Stimulated activated CD4-positive, alpha-beta T cell treated with anti-CD3 and anti-CD28 coated beads, Interleukin-12 subunit alpha, Interleukin-12 subunit beta, amount 100 ng/mL, for 24 hours (primary cell): ENCODE measurements at places on chromosomes 6 and 20.

- DNase-seq, result no peak
These were observed 7.6 kb upstream of the TREML2 start for GRCh38 chr6:41208439-41209106.

DNA sequence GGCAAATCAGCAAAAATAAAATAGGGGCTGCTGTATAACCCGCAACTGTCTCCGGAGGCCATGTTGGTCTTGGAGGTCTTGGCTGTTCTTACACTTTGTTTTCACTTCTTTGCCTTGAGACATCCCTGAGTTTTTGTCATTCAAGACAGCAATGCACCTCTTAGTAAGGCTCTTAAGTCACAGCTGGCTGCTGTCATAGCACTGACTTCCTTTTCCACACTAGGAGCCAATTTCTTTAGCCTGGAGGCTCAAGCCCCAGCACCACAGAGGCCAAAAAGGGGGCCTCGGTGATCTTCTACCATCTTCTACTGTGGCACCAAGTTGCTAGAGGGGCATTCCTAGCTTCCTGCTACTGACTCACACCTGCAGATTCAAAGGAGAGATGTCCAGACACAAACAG lies 536.3 kb downstream of the CDH26 start:
- no peak for DNase-seq

DNA sequence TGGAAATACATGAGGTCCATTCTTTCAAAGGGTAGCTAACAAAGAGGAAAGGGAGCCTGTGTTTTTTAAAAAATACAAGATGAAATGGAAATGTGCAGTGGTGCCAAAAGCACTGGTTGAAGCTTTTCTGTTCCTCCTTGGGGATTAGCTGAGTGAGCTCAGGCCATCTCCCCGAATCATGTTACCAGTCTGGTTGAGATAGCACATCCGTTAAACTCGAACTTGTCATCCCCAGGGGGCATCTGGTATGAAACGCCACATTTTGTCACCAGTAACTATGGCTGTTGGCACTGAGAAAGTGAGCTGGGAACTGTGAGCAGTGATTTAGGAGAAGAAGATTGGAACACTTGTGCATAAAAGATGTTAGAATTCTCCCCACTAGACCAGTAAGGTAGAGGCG lies 196.2 kb downstream of the SAMD5 start:
- no peak for DNase-seq

GRCh38 chr6:47254906-47255305 lies 54.8 kb downstream of the TNFRSF21 start:
- DNase-seq, result no peak

- no peak for DNase-seq
These were observed 59.8 kb upstream of the GCLC start for GRCh38 chr6:53604623-53605190.

DNA sequence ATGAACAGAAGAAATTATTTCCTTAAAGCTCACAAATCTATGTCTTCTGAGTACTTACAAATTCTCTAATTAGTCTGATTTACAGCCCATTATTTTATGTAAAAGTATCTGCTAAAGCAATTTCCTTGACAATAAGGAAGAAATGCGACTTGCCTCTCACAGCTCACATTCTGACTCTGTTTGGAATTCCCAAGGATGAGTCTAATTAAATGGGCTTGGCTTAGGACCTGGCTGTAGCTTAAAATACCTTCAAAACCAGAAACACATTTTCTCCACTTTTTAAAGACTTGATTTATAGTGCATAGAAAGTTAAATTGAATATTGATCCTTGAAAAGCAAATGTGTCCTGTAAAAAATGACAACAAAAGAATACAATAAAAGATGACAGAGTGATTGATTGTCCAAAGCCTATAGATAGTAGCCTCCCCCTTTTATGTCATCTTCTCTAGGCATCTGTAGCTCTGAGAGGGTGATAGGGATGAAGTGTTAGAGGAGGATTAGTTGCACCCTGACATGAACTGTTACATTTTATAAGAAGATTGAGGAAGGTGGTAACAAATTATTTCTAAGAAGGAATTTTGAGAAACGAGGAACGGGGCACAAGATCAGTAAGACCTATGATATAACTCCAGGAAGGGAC lies 118.9 kb downstream of the MACROD2 start:
- DNase-seq, result no peak

- no peak for DNase-seq
These were observed 42.8 kb upstream of the TAF8 start for GRCh38 chr6:42007286-42008137.

GRCh38 chr6:2725999-2726567 lies 24.6 kb downstream of the MYLK4 start:
- no peak for DNase-seq

- no peak for DNase-seq
These were observed 242.3 kb upstream of the SUPT3H start for GRCh38 chr6:45619994-45620471.

- no peak for DNase-seq
These were observed 1321.1 kb upstream of the GJE1 start for GRCh38 chr6:140811642-140812041.

- no peak for DNase-seq
These were observed 91.3 kb upstream of the DTNBP1 start for GRCh38 chr6:15754035-15754705.

GRCh38 chr20:1075616-1076015 lies 42.8 kb upstream of the PSMF1 start:
- DNase-seq, result no peak

GRCh38 chr6:29552512-29553051 lies 7.0 kb downstream of the UBD start:
- no peak for DNase-seq

- no peak for DNase-seq
These were observed 13.8 kb upstream of the SMOC2 start for GRCh38 chr6:168427184-168427583.

DNA sequence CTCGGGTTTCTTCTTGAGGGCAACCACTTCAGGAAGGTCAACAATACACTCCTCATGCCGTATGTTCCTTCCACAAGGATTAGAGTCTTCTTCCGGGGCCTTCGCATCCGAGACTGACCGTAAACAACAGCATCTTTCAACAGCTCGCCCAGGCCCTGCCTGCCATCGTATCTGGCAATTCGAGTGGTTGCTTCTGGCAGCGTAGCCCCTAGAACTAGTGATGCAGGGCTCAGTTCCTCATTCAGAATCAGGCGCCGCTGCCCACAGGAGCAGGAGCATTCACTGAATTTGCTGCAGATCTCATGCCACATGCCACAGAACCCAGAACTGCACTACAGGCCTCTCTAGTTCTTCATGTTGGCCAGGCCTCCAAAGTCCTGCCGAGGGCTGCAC lies 59.0 kb upstream of the AFDN start:
- no peak for DNase-seq

GRCh38 chr20:5044075-5044620 lies 42.8 kb upstream of the SLC23A2 start:
- DNase-seq, result no peak

DNA sequence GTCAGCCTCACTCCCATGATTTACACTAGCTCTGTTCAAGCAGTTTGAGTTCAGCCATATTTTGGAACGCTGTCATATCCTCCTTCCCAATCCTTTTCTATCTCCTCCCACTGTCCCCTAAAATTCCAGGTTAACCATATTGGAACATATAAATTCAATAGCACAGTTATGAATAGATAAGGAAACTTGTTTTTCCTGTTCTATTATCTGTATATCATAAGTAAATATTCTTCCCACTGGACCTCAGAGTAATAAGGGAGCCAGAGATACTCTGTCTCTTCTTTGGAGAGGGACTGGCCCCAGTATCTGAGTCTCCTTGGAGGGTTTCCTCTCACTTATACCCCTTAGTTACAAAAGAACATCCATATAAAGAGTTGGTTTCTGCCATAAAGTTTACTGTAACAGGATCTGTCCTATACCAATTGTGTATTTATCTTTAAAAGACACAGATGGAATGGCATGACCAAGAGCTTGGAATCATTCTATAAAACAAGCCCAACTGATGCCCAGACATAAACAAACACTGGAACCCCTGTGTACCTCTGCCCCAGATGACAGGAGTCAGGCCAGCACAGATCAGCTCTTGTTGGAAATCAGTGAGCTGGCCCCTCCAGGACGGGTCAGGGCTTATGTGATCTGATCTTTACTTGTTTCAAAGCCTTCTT lies 67.1 kb downstream of the EPB41L2 start:
- no peak for DNase-seq

- DNase-seq, result no peak
These were observed 66.0 kb downstream of the ARHGAP18 start for GRCh38 chr6:129643968-129644367.

DNA sequence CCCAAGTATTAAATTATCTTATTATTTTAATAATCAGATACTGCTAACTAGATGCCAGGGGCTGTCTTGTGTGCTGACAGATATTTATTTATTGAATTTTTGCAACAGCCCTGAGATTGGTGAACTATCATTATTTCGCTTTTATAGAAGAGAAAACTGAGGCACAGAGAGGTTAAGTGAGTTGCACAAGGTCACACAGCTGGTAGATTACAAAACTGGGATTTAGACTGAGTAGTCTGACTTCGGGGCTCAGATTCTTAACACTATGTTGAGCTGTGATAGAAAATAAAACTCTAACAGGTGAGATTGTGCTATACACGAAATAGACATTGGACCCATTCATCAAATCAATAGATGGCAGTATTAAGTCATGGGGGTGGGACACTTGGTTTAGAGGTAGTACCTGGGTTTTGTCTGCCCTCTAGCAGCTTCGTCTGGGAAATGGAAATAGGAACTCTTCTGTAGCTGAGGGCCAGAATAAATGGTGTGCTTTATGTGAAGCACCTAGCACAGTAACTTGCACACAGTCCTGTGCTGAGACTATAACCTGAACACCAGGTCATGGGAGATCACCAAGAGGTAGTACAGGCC lies 113.4 kb downstream of the B3GAT2 start:
- no peak for DNase-seq

- DNase-seq, result no peak
These were observed 184.4 kb downstream of the CDH26 start for GRCh38 chr20:60142587-60142986.

DNA sequence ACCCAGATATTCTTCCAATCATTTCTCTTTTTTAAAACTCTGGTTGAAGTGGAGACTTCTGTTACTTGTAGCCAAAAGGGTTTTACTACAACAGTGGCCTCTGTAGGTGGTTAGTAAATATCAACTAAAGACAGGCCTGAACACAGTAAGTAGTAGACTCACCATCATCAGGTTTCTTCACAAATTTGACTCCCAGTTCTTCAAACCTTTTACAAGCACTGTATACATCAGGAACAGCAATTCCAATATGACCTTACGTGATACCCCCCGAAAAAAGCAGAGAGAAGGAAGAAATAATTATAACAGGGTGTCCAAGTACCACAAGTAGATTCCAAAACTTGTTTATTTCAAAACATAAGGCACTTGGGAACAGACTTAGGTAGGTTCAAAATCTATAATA lies 21.1 kb downstream of the GLO1 start:
- DNase-seq, result no peak
